Mesothelial cell of epicardium (in vitro differentiated cells): ENCODE measurements at places on chromosomes 3 and 15.
A peak's percentile ranks its signal among the peaks of the same experiment; 100 is the strongest.

- DNase-seq, result no peak
Measured at GRCh38 chr15:38826880-38827279, 262.3 kb upstream of the RASGRP1 start.

- DNase-seq, result no peak
Measured at GRCh38 chr15:60128000-60128376, 123.9 kb downstream of the FOXB1 start.

- no peak for DNase-seq
Measured at GRCh38 chr3:197305854-197306253, 7.4 kb upstream of the DLG1 start.

GRCh38 chr3:143128227-143128955 lies 8.8 kb downstream of the CHST2 start:
- no peak for DNase-seq

GRCh38 chr15:66564136-66565041 lies 1.4 kb downstream of the LCTL start:
- DNase-seq, result peak; percentile 36

- DNase-seq, result no peak
Measured at GRCh38 chr3:100090669-100091005, 23.7 kb downstream of the FILIP1L start.

- no peak for DNase-seq
Measured at GRCh38 chr3:102230057-102230456, 204.8 kb upstream of the ZPLD1 start.

GRCh38 chr15:57566834-57567233 lies 24.9 kb upstream of the MYZAP start:
- DNase-seq, result no peak

GRCh38 chr3:139528924-139529323 lies 10.6 kb downstream of the RBP1 start:
- DNase-seq, result no peak
